ENCODE measurements at places on chromosomes 4 and X.

DNA sequence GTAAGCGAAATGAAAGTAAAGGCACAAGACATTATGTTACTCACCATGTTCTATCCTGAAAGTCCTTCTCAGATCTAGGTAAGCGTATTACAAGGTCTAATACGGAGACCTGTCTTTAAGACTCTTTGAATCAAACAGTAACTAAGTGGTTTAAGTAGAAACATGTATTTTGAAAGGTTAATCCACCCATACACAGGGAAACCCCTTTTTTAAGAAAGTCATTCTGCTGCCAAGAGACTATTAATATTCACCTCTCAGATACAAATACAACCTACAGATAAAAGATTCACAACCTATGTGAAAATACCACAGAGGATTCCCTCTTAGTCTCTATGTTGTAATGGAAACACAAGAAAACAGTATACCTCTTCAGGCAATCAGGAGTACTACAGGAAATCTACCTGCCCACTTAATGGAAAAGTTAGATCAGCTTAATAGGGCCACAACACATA is 63.2 kb upstream of the TNIP3 start:
- no peak overlapping the region for H3K27ac ChIP-seq
- no peaks in the 10 kb centered on the region for H3K27me3 ChIP-seq
- no peak overlapping the region for H3K4me3 ChIP-seq
- no peaks in the 10 kb centered on the region for H3K36me3 ChIP-seq
- no peak for DNase-seq

GRCh38 chr4:3382251-3382650 is 59.5 kb upstream of the HGFAC start:
- H3K27ac ChIP-seq: no peak overlapping the region
- H3K27me3 ChIP-seq: no peaks in the 10 kb centered on the region
- no peak for DNase-seq

DNA sequence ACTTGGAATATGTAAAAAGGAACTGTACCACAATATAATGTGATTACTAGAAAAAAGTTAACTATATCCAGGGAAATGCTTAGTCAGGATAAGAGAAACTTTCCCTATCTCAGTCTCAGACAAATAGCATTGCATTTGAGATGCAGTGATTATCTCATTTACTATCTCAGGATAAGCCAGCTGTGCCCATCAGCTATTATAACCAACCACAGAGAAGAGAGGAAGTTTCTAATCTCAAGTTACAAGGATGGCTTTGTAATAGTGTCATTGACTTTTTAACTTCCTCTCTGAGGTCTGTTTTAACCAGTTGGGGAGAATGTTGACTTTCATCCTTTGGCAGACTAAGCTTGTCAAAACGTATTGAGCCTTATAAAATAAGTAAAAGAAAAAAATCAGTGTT is 56.5 kb downstream of the SNX25 start:
- H3K4me1 ChIP-seq: peaks cover 28% of the 10 kb centered on the region
- H3K27ac ChIP-seq: no peak overlapping the region
- no peaks in the 10 kb centered on the region for H3K27me3 ChIP-seq
- no peak overlapping the region for H3K4me3 ChIP-seq
- no peak for DNase-seq
- peaks cover 28% of the 10 kb centered on the region for H3K36me3 ChIP-seq

DNA sequence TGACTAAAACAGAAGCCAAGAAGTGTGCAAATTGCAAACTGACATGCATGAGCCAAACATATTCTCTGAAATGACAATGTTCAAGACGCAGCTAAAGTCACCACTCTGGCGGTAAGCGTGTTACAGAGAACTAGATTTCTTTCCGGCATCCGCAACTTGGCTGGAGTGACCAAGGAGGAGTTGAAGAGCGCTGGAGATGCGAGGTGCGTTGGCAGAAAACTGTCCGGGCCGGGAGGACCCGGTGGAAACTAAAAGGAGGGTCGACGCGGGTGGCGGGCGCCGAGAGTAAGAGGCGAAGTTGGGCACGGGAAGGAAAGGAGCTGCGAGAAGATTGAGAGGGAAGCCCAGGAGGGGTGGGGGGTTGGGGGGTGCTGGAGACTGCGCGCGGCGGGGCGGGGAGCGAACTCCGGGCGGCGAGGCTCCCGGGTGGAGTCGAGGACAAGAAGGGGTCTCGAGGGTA is 807 bp downstream of the SEL1L3 start:
- peaks cover 40% of the 10 kb centered on the region for H3K36me3 ChIP-seq
- no peak for DNase-seq
- no peaks in the 10 kb centered on the region for H3K27me3 ChIP-seq
- H3K4me1 ChIP-seq: peaks cover 78% of the 10 kb centered on the region
- peak overlapping the region; percentile 100 for H3K27ac ChIP-seq

- H3K4me1 ChIP-seq: peaks cover 5% of the 10 kb centered on the region
- no peak for DNase-seq
Measured at GRCh38 chr4:14076776-14077175, 449.3 kb upstream of the BOD1L1 start.

DNA sequence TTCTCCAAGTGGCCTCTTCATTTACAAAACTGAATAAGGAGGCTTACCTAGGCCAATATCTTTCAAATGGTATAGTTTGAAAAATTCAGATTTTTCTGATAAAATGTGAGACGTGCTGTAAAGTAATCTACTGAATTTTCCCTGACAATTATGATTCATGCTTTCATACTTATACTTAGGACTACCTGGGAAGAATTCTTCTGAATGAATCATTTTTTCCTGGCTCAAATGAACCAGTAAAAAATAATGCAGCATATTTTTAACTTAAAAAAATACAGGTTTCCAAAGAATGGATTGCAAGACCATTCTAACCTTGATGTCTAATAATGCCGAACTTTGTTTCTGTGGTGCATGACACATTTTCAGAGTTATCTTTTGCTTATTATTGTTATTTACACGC is 375.4 kb downstream of the ZNF674 start:
- no peaks in the 10 kb centered on the region for H3K4me1 ChIP-seq
- H3K4me3 ChIP-seq: no peak overlapping the region
- H3K27me3 ChIP-seq: peaks cover 16% of the 10 kb centered on the region
- H3K36me3 ChIP-seq: no peaks in the 10 kb centered on the region

- H3K4me1 ChIP-seq: no peaks in the 10 kb centered on the region
- DNase-seq: no peak
- no peaks in the 10 kb centered on the region for H3K27me3 ChIP-seq
- H3K36me3 ChIP-seq: no peaks in the 10 kb centered on the region
Measured at GRCh38 chr4:137861682-137862081, 329.4 kb upstream of the PCDH18 start.

DNA sequence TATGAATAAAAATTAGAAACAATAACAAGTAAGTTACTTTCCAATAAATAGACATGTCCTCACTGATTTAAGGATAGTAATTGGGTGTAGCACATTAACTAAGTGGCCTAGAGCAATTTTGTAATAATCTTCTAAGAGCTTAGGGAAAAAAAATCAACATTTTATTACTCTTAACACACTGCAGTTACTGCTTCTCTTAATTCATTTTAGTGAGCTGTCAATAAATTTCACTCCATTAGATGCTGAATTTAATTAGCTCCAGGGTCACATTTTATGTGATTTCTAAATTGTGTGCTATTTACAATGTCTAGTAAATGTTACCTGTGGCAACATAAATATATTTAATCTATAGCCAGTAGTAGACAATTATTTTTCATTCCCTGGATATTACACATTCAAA is 612.0 kb downstream of the C4orf33 start:
- H3K27ac ChIP-seq: no peak overlapping the region
- H3K4me3 ChIP-seq: no peak overlapping the region
- no peaks in the 10 kb centered on the region for H3K27me3 ChIP-seq

DNA sequence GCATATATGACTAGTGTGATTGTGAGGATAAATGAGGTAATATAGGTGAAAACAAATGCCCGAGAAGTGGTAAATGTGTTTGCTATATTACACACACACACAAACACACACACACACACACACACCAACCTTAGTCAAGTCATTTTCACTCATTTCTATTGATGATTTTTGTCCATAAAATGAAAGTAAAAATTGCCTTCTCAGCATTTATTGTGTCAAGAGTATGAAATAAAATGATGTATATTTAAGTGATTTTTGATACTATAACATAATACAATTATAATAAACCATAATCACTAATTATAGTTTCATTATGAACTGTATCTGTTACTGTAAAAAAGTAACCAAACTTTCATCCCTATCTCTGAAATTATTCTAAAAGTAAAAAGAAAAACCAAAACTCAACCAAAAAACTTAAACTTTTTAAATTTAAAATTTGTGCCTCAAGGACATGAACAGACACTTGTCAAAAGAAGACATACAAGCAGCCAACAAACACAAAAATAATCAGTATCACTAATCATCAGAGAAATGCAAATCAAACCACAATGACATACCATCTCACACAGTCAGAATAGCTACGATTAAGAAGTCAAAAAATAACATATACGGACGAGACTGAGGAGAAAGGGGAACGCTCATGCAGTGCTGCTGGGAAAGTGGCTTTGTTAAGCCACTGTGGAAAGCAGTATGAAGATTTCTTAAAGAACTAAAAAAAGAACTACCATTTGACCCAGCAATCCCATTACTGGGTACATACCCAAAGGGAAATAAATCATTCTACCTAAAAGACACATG is 601.0 kb downstream of the TMA16 start:
- no peaks in the 10 kb centered on the region for H3K4me1 ChIP-seq
- H3K27me3 ChIP-seq: no peaks in the 10 kb centered on the region
- no peak overlapping the region for H3K27ac ChIP-seq
- no peak for DNase-seq
- H3K4me3 ChIP-seq: no peak overlapping the region
- no peaks in the 10 kb centered on the region for H3K36me3 ChIP-seq

DNA sequence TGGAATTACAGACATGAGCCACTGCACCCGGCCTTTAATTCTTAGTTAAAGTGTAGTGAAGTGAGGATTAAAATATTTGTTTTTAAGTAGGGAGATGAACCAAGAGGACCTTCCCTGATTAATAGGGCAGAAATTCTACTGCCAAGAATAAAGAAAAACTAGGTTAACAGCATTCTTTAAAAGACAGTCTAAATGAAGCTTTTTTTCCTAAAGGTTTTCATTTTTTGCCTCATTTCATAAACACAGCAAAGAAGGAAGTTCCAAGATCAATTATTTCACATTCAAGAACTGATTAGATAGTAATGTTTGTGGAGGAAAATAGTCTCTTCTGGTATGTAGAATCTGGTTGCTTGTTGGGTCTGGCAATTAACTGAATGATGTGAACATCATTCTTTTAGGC is 112.1 kb upstream of the ARSJ start:
- DNase-seq: no peak
- H3K4me3 ChIP-seq: no peak overlapping the region
- H3K36me3 ChIP-seq: no peaks in the 10 kb centered on the region
- H3K27me3 ChIP-seq: no peaks in the 10 kb centered on the region
- H3K4me1 ChIP-seq: no peaks in the 10 kb centered on the region

DNA sequence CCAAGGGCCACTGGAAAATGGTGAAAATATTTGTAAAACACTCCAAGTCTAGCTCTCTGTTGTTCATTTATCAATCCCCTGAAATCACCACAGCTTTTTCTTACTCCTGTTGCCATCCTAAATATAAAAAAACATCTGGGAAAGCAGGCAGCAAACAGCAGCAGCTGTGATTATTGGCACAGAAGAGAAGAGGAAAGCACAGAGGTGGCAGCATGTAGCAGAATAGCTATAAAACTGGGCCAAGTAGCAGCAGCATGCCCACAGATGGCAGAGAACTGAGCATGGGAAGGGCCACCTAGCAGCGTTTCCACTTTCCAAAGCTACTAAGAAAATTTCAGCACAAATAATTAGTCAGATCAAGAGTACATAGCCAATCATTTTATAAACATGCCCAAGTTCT is 307.2 kb downstream of the SLC7A11 start:
- no peaks in the 10 kb centered on the region for H3K27me3 ChIP-seq
- no peaks in the 10 kb centered on the region for H3K36me3 ChIP-seq
- no peak overlapping the region for H3K4me3 ChIP-seq
- DNase-seq: no peak
- H3K27ac ChIP-seq: no peak overlapping the region

- DNase-seq: no peak
- no peak overlapping the region for H3K4me3 ChIP-seq
- no peaks in the 10 kb centered on the region for H3K27me3 ChIP-seq
- no peaks in the 10 kb centered on the region for H3K36me3 ChIP-seq
- no peaks in the 10 kb centered on the region for H3K4me1 ChIP-seq
- H3K27ac ChIP-seq: no peak overlapping the region
Measured at GRCh38 chr4:34250562-34250961, 1993.8 kb downstream of the ARAP2 start.

- no peaks in the 10 kb centered on the region for H3K27me3 ChIP-seq
- H3K36me3 ChIP-seq: no peaks in the 10 kb centered on the region
- no peak overlapping the region for H3K27ac ChIP-seq
- DNase-seq: no peak
Measured at GRCh38 chr4:159298502-159298901, 195.6 kb downstream of the RAPGEF2 start.

- H3K27me3 ChIP-seq: peaks cover 8% of the 10 kb centered on the region
- H3K4me1 ChIP-seq: peaks cover 84% of the 10 kb centered on the region
- H3K36me3 ChIP-seq: no peaks in the 10 kb centered on the region
- H3K27ac ChIP-seq: no peak overlapping the region
- H3K4me3 ChIP-seq: no peak overlapping the region
Measured at GRCh38 chr4:48046059-48046458, 29.5 kb downstream of the NIPAL1 start.

- H3K36me3 ChIP-seq: no peaks in the 10 kb centered on the region
- peaks cover 19% of the 10 kb centered on the region for H3K4me1 ChIP-seq
- no peak overlapping the region for H3K4me3 ChIP-seq
- no peak for DNase-seq
- no peaks in the 10 kb centered on the region for H3K27me3 ChIP-seq
Measured at GRCh38 chr4:83297548-83298260, 13.1 kb upstream of the COQ2 start.

DNA sequence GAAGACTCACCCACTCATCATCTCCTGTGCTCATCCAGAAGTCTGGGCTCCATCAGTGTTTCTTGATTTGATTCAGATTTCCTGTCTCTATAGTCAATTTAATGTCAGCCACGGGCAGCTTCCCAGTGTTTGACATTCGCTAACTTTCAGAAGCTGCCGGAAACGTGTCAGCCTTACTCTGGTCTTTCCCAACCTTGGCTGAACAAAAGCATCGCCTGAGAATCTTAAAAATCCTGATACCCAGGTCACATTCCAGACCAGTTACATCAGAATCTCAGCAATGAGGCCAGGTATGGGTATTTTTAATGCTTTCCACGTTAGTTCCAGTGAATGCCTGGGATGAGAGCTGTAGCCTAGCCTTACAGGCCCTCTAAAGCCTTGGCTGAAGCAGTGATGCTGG is 233.8 kb downstream of the FRMPD4 start:
- no peaks in the 10 kb centered on the region for H3K27me3 ChIP-seq
- H3K4me1 ChIP-seq: no peaks in the 10 kb centered on the region
- H3K36me3 ChIP-seq: no peaks in the 10 kb centered on the region
- no peak overlapping the region for H3K4me3 ChIP-seq
- DNase-seq: no peak
